ENCODE measurements at places on chromosomes 13 and 19.

GRCh38 chr19:29446361-29446760 lies 79.4 kb upstream of the VSTM2B start:
- no peak for DNase-seq

- no peak for DNase-seq
Measured at GRCh38 chr13:94236872-94237271, 242.6 kb downstream of the DCT start.

DNA sequence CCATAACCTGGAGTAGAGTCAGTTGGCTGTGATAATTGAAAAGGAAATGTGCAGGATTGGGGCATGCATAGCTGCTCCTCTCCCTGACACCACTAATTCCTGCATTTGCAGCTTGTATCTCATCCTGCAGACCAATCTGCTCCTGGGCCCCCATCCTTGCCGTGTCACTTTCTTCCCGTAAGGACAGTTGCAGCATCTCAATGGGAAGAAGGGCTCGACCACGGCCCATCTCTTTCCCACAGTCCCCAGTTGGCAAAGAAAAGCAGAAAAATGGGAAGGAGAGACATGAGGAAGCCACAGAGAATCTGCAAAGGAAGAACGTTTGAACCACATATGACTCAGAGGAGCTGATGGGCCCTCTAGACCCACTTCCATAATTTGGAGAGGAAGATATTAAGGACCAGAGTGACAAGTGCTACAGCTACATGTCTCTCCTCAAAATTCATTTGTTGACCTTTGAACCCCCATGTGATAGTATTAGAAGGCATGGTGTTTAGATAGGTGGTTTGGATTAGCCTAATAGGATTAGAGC lies 1.8 kb upstream of the SIGLEC12 start:
- DNase-seq, result no peak

- no peak for DNase-seq
Measured at GRCh38 chr13:59641817-59642216, 521.9 kb downstream of the DIAPH3 start.

- no peak for DNase-seq
Measured at GRCh38 chr13:89465366-89465765, 1794.2 kb downstream of the SLITRK5 start.

GRCh38 chr19:18500799-18501198 lies 21.1 kb downstream of the ELL start:
- no peak for DNase-seq

DNA sequence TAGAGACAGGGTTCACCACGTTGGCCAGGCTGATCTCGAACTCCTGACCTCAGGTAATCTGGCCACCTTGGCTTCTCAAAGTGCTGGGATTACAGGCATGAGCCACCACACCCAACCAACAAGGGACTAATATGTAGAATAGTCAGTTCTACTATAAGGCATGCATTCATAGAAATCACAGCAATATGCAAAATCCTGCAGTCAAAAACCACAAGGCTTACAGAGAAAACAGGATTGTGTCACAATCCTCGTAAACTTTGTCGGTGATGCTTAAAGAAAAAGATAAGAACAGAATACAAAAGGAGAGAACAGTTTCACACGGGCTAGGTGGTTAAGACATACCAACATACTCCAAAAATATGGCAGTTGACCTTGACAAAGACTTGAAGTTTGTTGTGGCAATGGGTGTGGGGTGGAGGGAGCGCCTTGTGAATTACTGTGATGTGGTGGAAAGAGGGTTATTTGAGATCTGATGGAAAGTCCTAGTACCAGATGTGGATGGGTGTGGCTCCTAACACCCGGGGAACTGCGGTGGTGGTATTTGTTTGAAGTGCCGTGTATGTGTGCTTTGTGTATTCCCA lies 12.4 kb downstream of the NOSIP start:
- DNase-seq, result no peak

- DNase-seq, result peak; percentile 74
Measured at GRCh38 chr19:50870417-50871089, 2.7 kb upstream of the KLK2 start.

DNA sequence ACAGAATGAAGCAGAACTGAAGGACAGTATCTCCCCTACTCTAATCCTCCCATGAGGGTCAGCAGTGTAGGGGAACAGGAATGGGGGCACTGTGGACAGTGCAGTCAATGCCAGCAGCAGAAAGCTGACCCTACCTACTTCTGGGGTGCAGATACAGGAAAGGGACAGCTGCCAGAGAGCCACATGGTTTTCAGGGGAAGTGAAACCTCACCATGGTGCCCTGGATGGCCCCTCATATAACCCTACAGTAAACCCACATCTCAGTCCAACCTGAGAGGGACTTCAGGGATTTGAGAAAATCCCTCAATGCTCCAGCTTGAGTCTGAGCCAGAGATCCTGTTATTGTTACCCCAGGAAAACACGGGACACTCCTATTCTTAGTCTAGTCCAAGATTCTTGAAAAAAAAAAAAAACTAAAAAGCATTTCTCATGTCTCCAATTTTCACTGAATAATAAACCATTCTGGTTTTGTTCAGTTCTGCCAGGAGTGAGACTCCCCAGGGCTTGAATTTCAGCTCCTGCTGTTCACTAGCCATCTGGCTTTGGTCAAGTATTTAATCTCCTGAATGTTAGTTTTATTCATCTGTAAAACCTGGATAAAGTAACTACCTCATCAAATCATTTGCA lies 511.6 kb upstream of the ARGLU1 start:
- no peak for DNase-seq

DNA sequence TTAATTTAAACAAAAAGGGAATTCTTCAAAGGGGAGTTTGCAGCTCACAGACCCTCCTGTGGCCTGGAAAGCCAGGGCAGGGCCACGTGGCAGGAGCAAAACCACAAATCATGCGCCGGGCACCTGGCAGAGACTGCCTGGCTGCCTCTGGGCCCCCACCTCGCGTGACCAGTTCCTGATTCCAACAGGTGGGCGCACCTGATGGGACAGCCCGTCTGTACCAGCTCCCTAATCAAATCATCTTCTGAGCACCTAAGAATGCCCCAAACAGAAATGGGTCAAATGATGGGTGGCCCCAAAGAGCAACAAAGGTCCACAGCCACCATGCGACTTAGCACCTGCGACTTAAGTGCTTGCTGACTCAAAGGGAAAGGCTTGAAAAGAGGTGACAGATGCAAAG lies 9.2 kb downstream of the TMTC4 start:
- DNase-seq, result no peak

- DNase-seq, result no peak
Measured at GRCh38 chr19:1311543-1312091, 25.9 kb downstream of the EFNA2 start.

DNA sequence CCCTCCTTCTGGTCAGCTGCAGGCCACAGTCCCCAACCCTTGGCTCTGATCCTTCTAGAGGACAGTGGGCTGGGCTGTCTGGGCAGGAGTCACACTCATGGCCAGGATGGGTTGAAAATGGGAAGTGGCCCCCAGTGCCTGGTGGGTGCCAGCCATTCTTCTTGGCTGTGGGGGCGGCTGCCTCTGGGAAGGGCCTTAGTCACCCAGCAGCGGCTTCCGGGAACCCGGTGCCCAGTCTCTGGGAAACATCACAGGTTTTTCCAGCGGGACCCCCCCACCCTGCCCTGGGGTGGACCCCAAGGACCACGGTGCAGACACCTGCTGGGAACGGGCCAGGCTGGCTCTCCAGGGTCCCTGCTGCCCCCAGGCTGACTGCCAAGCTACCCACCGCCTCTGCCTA lies 27.3 kb upstream of the SLC7A10 start:
- no peak for DNase-seq

DNA sequence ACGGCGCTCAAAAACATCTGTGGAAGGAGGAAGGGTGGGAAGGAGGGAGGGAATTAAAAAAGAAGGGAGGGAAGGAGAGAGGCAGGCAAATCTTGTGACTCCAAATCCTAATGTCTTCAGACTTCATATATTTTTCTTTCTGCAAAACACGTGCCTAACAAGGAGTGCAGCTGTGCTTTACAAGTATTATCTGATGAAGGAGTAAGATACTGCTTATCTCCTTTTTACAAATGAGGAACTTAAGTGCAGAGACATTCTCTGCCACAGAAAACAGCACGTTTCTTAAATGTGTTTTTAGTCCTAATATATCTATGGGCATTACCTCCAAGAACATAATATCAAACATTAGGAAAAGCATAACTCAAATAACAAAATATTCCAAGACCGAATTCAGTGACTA lies 6.5 kb downstream of the FLT3 start:
- DNase-seq, result no peak

GRCh38 chr19:46862974-46863632 lies 2.3 kb downstream of the ARHGAP35 start:
- peak; percentile 40 for DNase-seq

GRCh38 chr19:46678110-46678732 lies 17.2 kb upstream of the DACT3 start:
- peak; percentile 70 for DNase-seq

DNA sequence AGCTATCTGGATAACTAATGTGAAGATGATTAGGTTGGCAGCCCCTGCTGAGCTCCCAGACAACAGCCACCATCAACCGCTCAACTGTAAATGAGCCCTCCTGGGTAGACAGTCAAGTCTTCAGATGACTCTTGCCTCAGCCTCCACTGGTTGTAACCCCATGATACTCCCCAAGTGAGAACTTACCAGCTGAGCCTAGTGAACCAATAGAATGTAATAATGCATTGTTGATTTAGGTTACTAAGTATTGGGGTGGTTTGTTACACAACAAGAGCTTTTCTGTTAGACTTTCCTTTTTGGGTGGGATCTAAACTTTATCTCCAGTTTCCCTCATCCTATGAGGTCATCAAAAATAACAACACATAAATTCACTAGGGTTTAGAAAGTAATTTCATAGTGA lies 69.4 kb downstream of the CYSLTR2 start:
- no peak for DNase-seq

- DNase-seq, result no peak
Measured at GRCh38 chr13:110343241-110343865, 36.3 kb downstream of the COL4A2 start.

DNA sequence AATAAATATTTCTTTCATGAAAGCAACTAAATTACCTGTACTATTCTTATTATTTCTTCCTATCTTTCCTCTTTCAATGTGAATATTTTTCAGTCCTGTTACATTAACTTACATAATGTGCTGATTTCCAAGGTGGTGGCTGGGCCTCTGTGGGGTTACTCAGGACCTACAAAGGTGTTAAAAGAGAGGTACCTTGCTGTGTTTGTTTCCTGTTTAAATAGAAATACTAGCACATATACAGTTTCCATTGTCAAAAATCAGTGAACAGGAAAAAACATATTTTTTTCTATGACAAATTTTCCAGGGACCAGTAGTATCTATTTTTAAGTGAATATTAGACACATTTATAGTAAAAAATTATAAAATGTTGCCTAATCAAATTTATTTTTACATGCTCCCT lies 8.7 kb upstream of the PCDH9 start:
- DNase-seq, result no peak

GRCh38 chr19:55147545-55148251 lies 1.3 kb downstream of the TNNT1 start:
- DNase-seq, result peak; percentile 92

GRCh38 chr13:113422807-113423519 lies 30.3 kb downstream of the ADPRHL1 start:
- no peak for DNase-seq

- DNase-seq, result no peak
Measured at GRCh38 chr19:13207846-13208671, 57.8 kb downstream of the IER2 start.

GRCh38 chr13:48654511-48654910 lies 782 bp downstream of the CYSLTR2 start:
- peak; percentile 84 for DNase-seq

DNA sequence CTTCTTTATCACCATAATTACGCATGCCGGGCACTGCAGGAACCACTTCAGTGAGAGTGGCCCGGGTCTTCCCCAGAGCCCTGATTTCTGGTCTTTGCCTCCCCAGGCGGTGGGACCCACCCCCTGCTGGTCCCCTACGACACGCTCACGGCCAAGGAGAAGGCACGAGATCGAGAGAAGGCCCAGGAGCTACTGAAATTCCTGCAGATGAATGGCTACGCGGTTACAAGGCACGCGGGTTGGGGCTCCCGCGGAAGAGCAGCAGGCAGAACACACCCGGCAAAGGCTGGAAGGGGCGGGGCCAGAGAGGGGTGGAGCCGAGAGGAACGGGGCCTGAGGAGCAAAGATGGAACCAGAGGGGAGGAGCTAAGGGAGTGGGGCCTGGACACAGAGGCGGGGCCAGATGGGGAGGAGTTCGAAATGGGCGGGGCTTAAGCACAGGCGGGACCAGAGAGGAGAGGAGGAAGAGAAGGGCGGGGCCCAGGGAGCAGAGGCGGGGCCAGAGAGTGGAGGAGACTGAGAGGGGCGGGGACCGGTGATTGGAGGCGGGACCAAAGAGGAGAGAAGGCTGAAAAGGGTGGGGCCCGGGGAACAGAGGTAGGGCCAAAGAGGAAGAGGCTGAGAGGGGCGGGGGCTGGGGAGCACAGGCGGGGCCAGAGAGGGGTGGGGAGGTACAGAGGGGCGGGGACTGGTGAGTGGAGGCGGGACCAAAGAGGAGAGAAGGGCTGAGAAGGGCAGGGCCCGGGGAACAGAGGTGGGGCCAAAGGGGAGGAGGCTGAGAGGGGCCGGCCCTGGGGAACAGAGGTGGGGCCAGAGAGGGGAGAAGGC lies 73.4 kb downstream of the RYR1 start:
- DNase-seq, result peak; percentile 72

- DNase-seq, result no peak
Measured at GRCh38 chr19:41525989-41526388, 50.0 kb upstream of the CEACAM21 start.

GRCh38 chr19:51096473-51097165 lies 11.6 kb downstream of the CTU1 start:
- DNase-seq, result peak; percentile 13

GRCh38 chr13:84234416-84234815 lies 352.1 kb upstream of the SLITRK1 start:
- DNase-seq, result no peak

GRCh38 chr19:11486661-11487503 lies 6.0 kb upstream of the ELAVL3 start:
- DNase-seq, result no peak

DNA sequence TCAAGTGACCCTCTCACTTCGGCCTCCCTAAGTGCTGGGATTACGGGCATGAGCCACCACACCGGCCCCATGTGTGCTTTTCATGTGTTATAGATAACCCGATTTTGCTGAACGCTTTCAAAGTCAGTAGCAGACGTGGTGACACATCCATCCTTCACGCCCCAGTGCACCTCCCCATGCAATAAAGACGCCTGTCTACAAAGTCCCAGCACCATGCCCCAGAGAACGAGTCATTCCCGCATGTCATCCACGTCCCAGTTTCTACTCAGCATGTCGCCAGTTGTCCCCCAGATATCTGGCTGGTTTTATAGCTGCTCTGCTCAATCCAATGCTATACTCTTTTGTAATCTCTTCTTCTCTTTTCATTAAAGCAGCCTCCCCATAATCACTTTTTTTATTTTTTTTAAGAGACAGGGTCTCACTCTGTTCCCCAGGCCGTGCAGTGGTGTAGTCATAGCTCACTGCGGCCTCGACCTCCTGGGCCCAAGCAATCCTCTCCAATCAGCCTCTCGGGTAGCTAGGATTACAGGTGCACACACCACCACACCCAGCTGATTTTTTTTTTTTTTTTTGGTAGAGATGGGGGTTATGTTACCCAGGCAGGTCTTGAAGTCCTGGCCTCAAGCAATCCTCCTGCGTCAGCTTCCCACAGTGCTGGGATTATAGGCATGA lies 42.5 kb downstream of the DNM2 start:
- DNase-seq, result peak; percentile 58

GRCh38 chr13:88288326-88288725 lies 617.2 kb downstream of the SLITRK5 start:
- DNase-seq, result peak; percentile 18

GRCh38 chr19:5182751-5183150 lies 157.9 kb downstream of the PTPRS start:
- DNase-seq, result no peak

- no peak for DNase-seq
Measured at GRCh38 chr13:24002206-24002815, 105.0 kb upstream of the C1QTNF9B start.

All from NCI-H82 (cell line).